Activated T-cell treated with anti-CD3 and anti-CD28 coated beads, Interleukin-2, amount 50 U/mL, for 24 hours (primary cell): ENCODE measurements at places on chromosomes 4 and X.

DNA sequence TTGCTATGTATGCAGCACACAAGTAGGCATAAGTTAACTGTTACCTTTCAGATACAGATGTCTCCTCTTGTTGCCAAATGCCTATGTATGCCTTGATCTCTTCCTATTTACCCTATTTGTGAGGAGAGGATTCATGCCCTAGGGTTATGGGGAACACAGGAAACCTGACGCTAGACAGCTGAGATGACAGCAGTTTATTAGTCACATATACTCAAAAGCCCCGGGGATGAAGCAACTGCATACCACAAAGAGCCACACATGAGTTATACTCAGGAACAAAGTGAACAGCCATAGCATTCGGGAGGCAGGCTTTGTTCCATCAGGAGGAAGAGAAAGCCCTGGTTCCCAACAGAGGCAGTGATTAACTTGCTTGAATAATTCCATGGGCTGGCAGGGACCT is 1011.7 kb upstream of the PCDH7 start:
- DNase-seq = no peak

GRCh38 chr4:147367891-147368290 is 113.0 kb upstream of the EDNRA start:
- DNase-seq = no peak

- DNase-seq = no peak
Measured at GRCh38 chr4:7542781-7543180, 108.1 kb upstream of the PSAPL1 start.

GRCh38 chr4:155564880-155565279 is 101.8 kb upstream of the GUCY1A1 start:
- no peak for DNase-seq

DNA sequence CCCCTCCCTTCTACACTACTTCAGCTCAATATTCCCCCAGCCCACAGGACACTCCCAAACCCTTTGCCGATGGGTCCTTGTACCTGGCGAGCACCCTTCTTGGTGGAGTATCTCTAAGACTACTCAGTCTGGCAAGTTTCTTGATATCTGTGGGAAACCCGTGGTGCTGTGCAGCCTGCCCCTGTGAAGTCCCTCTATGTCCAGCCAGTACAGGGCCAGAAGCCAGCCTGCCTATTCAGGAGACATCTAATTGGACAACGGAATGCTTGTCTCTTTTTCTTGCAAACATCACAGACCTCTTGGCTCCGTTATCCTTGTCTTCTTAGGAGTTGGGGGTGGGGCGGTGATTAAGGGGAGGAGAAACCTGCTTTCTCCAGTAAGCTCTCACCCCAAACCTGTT is 3.7 kb upstream of the IGFBP7 start:
- no peak for DNase-seq
